WERI-Rb-1 (cell line): ENCODE measurements at places on chromosomes 4 and X.

DNA sequence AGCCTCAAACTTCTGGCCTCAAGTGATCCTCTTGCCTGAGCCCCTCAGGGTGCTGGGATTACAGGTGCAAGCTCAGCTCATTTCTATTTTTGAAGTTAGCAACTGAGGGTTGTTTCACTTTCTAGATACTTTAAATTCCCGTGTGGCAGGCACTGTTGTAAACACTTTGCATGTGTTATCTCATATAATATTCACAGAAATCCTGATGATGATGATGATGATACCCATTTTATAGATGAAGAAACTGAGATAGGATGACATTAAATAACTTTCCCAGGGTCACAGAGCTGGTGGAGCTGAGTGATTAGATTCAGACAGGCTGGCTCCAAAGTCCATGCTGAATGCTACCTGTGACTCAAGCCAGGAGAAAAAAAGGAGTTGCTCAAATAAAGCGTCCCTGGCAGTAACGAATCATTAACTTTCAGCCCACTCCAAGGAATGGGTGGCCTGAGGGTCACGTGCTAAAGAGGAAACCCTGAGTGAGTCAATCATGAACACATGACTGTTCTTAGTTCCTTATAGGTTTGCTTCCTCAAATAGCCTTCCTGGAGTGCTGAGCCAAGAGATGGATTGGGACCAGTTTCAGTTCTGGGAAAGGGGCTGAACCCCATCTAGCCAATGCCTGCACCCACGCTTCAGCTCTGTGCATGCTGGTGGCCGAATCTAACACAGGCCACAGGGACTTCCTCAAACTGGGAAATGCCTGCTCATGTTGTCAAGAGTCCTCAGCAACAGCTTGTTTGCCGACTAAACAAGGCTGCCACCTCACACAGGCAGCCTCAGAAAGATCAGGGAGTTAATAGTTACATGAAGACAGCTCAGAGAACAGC, 52.8 kb downstream of the RBM47 start:
- DNase-seq, result no peak

DNA sequence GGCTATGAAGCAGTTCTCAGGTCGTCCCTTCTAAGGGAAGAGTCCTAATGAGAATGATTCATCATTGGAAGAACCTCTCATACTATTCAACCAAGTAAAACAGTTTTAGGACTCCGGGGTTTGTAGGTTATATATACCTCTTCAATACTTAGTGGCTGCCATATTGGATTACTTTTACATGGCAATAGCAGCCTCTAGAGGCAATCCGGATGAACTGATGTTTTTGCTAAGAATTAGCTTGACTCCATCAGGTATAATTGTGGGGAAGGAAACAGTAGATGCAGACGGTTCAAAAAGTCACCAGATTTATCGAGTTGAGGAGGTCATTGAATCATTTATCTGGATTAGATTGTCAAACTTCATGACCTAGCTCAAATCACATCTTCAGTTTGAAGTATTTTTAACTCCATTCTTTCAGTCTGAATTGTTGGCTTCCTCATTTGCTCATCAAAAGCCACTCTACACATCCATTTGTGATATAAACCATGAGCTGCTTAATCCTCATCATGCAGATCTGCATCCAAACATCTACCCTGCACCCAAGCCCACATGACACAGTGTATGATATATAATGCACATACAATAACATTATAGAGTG, 28.4 kb downstream of the GUCY1B1 start:
- DNase-seq, result peak; percentile 25

DNA sequence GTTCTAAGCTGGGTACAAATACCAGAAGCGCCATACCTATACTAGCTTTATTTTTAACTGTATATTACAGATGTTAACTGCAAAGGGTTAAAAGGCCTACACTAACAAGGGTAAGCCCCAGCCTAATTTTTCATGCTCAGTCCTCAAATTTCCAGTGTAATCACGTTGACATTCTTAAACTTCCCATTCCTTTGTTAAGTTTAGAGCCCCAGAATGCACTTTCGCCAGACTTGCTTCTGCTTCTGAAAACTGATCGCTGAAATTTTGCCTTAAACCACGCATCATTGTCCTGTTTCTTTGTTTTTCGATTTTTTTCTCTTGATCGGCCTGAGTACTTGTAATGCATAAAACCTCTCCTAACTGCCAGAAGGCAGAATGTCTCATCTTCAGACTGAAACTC, 2141.9 kb upstream of the AGA start:
- DNase-seq, result no peak

DNA sequence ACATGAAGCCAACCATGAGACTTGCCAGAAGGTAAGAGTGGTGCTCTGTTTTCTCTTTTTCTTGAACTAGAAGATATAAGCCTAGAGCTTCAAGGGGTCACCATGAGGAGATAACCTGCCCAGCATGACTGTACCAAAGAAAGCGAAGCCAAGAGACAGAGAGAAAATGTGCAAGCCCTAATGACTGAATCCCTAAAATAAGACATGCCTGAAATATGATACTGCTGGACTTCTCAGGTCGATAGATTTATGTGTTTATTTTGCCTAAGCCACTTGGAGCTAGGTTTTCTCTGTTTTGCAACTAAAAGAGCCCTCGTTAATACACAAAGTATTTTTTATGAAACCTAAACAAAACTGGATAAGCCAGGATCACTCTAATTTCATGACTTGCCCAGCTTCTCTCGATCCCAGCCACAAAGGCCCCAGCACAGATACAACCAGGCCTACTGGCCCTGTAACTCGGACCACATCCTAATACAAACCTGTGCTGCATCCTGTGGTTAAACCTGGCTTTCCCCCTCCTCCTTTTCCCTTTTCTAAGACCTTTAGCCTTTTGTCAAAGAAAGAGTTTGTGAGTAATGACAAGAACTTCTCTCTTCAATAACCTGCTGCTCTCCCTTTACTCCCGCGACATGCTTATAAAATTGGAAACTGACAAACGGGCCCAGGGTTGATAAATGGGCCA, 185.8 kb downstream of the APBB2 start:
- DNase-seq, result no peak

- DNase-seq, result no peak
These were observed 41.5 kb upstream of the BMP2K start for GRCh38 chr4:78734441-78735162.

- no peak for DNase-seq
These were observed 239.0 kb upstream of the GIMD1 start for GRCh38 chr4:106607558-106607957.

DNA sequence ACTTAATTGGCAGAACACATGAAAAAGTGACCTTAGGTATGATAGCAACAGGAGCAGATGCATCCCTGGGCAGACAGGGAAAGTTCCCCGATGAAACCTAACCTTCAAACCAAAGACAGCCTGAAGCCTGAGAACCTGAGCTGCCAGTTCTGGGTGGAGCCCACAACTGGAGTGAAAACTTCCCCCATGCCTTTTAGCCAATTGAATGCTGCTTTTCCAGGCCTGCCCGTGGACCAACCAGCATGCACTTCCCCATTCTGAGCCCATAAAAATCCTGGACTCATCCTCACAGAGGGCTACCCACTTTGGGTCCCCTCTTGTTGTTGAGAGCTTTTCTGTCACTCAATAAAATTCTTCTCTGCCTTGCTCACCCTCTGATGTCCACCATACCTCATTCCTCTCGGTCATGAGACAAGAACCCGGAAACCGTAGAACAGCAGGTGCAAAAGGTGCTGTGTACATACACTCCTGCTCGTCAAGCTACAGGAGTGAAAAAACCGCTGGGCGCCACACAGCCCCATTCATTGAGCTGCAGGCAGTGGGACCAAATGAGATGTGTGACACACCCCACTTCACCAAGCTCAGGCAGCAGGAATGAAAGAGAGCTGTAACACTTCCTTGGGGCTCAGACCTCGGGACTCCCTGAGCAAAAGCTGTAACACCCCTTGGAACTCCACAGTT, 13.9 kb upstream of the SLC7A11 start:
- DNase-seq, result no peak

DNA sequence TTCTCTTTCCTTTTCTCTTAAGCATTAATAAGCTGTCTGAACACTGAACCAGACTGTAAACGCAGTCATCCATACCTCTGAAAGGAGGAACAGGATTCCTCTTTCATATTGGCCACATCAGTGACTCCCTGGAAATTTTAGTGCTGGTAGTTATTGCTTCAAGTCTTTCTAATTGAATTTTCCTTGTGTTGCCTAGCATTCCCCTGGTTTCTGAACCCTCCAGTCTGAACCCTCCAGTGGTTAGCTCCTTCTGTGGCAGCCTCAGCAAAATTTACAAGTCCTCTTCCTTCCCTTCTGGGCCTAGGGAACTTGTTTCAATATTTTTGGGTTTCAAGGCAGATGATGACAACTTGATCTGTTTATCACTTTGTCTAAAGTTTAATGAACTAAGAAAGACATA, 7.9 kb downstream of the SPARCL1 start:
- no peak for DNase-seq
